Activated T-cell treated with anti-CD3 and anti-CD28 coated beads for 48 hours (primary cell): ENCODE measurements at places on chromosomes 2 and 18.
A peak's percentile ranks its signal among the peaks of the same experiment; 100 is the strongest.

- no peak for DNase-seq
These were observed 11.4 kb downstream of the AGAP1 start for GRCh38 chr2:235505181-235505741.

DNA sequence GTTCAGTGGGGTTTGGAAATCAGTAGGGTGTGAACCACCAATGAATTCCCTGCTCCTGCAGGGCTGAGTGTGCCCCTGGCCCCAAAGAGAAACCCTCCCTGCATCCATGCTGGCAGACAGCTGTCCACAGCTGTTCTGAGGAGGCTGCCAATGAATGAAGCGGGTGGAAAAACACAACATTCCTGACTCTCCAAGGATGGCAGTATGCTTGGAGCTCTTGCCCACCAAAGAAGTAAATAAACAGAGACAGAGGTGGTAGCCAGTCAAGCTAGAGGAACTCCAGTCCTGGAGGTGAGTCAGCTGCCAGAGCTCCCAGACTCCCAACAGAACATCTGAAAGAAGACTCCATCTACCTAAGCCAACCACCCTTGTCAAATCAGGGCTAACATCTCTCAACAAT lies 6.2 kb downstream of the ZBTB7C start:
- DNase-seq, result no peak

GRCh38 chr2:1136067-1136466 lies 185.4 kb downstream of the SNTG2 start:
- DNase-seq, result no peak

DNA sequence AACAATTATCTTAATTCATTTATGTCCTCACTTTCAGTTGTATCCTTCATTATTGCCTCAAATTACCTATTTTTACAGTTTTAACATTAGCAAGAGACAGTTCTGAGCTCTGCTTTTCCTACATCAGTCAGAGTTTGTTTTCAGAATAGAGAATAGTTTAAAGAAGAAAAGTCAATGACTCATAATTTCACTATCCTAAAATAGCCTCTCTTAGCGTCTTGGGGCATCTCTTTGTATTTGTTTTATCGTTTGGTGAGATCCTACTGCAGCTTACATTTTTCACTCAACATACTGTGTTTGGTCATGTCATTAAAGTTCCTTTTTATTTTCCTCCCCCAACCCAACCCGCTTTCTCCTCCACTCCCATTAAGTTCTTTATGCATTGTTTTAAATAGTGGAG lies 3.8 kb downstream of the SEC11C start:
- no peak for DNase-seq

DNA sequence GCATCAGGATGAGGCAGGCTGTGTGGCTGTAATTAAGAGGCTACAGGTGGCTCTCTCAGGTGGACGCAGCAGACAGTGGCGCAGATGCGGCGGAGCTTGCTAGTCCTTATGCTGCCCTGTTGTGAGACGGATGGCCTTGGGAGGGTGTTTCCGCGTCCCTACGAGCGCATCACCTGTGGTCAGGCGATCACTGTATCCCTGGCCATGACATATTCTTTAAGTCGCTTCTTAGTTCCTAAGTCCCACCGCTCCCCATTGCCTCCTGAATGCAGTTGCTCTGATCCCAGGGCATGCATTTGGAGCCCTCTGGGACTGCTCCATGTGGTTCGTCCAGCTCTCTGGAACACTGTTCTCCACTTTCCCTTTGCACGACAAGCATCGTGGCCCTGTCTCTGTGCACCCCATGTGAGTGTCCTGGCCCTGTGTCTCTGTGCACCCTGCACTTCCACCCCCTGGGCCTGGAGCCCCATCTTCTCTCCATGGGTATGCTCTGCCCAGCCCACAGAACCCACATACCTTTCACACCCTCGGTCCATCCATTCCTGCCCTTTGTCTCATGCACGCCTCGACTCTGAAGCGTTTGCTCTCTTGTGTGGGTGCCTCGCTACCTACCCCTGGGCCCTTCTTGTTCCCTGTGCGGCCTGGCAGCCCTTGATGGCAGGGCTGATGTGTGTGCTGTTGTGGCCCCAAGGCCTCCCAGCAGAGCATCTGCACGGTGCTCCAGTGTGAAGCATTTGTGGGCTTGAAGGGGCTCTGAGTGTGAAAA lies 74.4 kb downstream of the SH3RF3 start:
- no peak for DNase-seq

DNA sequence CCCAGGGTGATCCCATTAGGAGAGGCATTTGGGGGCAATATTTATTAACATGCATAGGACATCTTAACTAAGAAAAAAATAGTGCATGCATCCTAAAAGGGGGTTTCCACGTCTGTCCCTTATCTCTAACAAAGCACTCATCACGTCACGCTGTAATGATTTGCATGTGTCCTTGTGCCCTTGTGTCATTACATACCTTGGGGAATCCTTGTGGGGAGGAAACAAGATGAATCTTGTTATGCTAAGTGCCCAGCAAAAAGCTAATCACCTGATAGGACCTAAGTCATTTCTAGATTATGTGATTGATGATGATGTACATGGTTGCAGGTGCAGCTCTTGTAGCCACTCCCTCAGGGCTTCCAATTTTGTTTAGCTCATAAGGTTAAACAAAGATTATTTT lies 250.9 kb downstream of the FBXO15 start:
- DNase-seq, result no peak

DNA sequence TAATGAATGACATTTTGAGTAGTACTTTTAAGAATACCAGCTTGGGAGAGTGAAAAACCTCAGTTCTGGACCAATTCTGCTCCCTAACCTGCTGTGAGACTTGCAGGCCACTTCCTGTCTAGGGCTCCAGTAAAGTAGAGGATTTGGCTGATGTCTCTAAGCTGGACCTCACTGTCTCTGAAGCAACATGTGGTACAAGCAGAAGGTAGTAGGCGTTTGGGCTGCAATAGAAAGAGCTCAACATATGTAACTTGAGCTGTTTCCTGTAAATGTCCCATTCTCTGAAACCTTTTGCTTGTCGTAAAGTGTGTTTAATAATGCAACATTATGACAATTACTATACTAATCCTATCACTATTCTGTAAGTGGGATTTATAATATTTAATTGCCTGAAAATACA lies 213.1 kb downstream of the MYO3B start:
- DNase-seq, result no peak

DNA sequence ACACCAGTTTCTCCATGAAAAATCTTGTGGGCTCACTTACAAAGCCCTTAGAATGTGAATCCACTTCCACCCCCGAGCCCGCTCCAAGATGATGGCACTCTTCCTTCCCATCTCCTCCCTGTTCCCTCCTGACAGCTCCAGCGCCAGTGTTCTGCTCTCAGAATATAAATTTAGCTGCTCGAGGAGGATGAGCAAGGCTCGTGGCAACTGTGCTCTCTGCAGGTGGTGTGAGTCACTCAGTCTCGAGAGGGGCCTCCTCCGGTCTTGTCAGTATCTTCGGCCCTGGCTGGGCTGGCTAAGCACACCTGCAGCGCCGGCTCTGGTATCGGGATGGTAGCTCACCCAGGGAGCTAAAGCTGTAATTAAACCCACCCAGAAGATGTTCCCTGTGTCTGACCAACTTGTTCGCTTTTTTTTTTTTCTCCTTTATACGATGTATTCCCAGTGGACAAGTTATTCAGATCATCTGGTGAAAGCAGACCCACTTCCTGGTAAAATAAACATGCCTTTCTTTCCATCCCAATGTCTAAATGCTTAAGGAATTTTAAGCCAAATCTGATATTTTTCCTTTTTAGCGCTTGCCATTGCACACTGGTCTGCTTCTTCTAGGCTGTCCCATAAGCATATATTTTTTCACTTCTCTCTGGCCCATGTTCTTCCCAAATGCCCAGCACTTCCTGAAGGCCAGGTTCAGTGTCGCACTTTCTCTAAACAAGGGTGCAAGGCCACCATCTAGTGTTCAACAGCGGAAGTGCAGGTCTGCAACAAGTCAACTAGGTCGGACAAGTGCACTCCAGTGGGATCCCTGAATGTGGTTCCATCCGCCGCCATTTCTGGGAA lies 31.4 kb upstream of the YPEL5 start:
- peak; percentile 52 for DNase-seq

DNA sequence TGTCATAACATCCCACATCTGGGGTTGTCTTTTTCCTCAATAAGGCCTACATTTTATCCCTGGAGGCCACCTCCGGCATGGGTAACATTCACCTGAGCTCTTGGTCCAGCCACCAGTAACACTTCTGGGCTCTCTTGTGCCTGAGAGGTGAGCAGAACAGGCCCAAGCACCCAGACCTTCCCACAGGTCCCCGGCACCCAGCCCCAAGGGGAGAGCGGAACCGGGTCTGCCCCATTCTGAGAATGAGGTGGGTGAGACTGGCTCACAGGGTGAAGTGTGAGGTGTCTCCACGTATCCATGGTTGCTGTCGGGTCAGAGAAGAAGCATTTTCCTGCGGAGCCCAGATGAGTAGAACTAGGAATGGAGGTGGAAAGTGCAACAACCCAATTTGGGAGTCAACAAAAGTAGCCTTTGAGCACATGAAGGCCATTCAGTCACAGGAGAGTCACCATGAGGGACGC lies 496.7 kb upstream of the MYT1L start:
- no peak for DNase-seq

DNA sequence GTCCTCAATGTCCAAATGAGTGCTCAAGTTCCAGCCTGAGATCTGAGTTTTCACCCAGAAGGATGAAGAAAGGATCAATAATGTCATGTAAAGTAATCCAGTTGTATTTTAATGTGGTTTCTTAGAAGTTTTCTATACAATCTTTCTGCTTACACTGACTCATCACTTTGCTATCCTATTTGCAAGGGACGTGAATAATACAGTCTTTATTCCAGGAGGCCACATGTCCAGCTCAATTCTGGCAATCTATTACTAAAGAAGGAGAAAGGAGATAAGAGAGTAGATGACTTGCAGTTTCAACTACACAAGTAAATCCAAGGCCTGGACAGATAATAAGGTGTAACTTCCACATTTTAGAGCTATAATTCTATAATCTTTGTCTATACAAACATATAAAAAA lies 601.1 kb upstream of the SETBP1 start:
- DNase-seq, result no peak

- DNase-seq, result no peak
These were observed 198.3 kb downstream of the GLI2 start for GRCh38 chr2:120933693-120934573.

DNA sequence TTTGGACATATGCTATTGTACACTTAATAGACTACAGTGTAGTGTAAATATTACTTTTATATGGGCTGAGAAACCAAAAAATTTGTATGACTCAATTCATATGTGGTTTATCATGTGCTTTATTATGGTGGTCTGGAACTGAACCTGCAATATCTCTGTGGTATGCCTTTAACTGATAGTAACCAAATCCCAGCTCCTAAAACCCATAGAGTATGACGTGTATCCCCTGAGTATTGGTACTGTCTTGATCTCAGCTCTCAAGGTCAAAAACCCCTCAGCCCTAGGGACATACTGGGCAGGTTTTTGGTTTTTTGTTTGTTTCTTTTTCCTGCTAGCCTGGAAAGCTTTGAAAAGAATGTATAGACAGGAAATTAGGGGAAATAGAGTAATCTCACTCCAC lies 42.2 kb upstream of the ARHGAP15 start:
- DNase-seq, result no peak

DNA sequence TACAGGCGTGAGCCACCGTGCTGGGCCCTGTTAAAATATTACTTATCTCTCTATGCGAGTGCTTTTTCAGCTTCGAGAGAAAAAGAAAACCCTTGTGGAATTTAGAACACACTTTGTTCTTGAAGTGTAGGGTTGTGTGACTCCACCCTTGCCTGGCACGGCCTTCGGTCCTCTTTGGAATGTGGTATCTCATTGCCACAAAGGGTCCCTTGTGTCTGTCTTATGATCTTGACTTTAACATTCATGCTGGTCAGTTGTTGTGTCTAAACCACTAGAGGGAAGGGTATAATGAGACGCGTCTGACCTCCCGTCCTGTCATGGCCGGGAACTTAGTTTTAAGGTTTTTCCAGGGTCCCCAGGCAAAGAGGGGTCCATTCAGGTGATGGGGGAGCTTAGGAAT lies 246.4 kb downstream of the VAPA start:
- DNase-seq, result no peak

DNA sequence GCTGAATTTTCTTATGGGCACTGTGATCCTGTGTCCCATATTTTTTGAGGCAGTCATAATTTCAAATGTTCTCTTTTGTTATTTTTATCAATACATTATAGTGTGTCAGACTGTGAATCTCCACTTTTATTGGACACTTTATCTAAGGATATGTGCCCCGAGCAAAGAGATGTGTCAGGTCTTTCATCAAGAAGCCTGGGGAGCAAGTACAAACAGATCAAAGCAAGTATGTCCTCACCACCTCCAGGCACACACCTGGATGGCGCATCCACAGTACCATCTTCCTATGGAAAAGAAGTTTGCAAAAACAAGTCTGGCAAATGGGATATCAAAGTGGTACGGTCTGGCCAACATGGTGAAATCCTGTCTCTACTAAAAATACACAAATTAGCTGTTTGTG lies 81.0 kb upstream of the ZNF236 start:
- no peak for DNase-seq

GRCh38 chr2:146624430-146625160 lies 1220.2 kb upstream of the ACVR2A start:
- DNase-seq, result no peak

- no peak for DNase-seq
These were observed 16.8 kb downstream of the ARID5A start for GRCh38 chr2:96553176-96553956.

GRCh38 chr2:28055325-28055970 lies 164.9 kb downstream of the BABAM2 start:
- no peak for DNase-seq

- no peak for DNase-seq
These were observed 81.5 kb upstream of the LYPD6B start for GRCh38 chr2:148957023-148957422.

DNA sequence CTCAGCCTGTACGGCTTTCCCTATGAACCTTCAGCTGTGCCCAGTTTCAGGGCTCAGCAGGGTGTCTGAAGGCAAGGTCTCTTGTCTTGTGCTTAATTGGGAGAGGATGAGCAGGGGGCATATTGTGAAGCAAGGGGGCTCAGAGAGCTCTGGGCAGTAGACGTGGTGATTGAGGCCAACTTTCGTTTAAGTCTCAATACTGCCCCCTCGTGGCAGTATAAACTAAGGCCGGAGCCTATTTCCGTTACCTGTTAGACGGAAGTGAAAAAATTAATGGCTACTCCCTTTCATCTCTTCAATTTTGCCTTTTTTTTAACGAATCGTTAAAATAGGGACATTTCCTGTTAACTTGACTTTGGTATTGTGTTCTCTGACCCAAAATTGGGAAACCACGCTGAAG lies 193.4 kb downstream of the TDRD15 start:
- DNase-seq, result peak; percentile 2
